ENCODE measurements at places on chromosomes 12 and 14. TPM values are rescaled to one million over a fixed set of nuclear protein-coding genes. Genes with fewer than 3 reads are reported as not detected.

Gene DHRS7
- 115 TPM for total RNA-seq

DNA sequence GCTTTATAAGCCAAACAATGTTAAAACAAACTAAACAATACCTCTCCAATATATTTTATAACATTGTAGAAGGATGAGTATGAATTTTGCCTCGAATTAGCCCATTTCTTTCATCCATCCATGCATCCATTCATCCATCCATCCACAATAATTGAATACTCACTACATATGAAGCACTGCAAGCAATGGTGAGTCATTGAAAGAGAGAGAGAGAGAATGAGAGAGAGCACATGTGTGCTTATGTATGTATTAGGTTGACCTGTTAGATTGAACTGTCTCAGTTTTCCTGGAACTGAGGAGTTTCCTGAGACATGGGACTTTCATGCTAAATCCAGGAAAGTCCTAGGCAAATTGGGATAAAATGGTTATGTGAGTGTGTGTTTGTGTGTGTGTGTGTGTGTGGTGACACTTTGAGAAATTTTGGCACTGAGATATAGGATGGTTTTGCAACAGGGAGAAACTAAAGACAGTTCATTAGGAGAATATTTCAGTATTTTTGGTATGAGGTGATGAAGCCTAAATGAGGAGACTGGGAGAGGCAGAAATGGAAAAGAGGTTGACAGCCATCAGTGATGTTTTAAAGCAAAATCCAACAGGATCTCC is 98.4 kb downstream of the C12orf75 start:
- DNase-seq: no peak

Gene RASSF9
- total RNA-seq: not detected

DNA sequence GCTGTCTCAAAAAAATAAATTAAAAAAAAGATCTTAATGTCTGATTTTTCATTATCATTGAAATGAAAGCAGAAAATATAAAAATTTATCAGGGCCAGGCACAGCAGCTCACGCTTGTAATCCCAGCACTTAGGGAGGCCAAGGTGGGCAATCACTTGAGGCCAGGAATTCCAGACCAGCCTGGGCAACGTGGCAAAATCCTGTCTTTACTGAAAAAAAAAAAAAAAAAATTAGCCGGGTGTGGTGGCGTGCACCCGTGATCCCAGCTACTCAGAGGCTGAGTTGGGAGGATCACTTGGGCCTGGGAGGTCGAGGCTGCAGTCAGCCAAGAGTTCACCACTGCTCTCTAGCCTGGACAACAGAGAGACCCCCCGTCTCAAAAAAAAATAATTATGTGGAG is 37.6 kb upstream of the CLIP1 start:
- no peak for DNase-seq

Gene MMP19
- 0.88 TPM for total RNA-seq

Gene GDF11
- total RNA-seq: 12.1 TPM

DNA sequence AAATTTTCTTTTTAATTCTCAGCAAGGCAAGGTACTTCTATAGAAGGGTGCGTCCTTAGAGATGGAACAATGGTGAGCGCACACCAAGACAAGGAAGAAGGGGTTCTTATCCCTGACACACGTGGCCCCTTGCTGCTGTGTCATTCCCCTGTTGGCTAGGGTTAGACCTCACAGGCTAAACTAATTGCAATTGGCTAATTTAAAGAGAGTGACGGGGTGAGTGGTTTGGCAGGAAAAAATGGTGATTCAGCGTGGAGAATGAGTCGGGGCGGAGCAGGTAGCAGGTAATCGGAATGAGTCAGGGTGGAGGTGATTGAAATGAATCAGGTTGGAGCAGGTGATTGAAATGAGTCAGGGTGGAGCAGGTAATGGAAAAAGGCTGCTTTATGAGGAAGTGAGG is 36.3 kb upstream of the HECTD1 start:
- DNase-seq: no peak

Gene HOXC13
- not detected for total RNA-seq

DNA sequence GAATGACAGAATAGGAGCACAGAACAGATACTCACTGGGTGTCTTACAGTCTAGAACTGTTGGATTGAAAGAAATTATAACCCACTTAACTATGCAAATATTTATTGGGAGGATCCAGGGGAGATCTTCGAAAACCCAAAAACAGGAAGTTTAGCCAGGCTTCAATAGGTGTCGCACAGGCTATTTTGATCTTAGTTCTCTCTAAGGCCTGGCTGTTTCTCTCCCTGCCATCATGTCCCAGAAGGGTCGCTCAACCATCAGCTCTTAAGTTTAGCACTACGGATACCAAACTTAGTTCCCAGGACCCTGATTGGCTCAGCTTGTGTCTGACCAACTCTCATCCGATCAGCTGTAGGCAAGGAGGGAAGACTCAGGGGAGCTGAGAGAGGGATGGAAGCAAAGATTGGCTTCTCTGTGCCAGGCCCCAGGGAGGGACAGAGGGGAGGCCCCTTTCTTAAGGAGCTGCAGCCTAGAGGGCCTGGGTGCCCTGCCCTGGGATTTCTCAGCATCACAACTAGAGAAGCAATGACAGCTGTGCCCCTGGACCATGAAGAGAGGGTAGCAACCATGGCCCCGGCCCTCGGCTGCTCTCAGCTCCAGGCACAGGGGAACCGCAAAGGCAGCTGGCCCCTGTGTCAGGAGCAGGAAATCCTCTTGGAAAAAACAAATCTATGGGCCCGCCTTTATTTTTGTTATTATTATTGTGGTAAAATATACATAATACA is 13.5 kb downstream of the PHETA1 start:
- no peak for DNase-seq

Gene AQP2
- not detected for total RNA-seq

DNA sequence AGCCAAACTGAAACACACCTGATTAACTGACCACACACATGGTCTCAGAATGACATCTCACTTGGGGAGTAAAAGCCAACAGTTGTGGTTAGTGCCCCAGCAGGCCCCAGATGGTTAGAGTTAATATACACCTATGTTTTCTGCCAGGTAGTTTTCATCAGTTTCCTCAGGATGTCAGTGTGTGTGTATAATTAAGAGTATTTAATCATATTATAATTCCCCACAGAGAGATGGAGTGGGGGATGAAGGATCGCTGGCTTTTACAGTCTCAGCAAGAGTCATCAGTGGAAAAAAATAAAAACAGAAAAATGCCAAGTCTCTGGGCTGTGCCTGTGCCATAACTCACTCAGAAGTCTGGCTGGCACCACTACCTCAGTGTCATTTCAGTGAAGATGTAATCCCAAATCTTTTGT is 412.5 kb downstream of the ZFP36L1 start:
- DNase-seq: no peak

DNA sequence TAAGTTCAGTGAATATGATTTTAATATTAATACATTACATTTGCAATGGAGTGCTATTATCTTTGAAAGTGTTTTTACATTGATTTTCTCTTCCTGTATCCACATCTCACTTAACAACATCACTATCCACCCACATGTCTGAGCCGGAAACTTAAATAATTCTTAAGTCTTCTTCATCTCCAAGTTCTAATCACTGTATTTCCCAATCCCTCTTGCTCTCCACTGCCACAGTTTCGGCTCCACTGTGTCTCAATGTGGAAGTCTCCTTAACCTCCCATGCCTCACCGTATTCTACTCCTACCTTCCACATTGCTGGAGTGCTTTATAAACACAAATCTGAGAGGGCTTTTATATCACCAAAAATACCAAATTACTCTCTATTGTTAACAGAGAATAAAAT is 25.3 kb downstream of the RTN1 start:
- DNase-seq: no peak

DNA sequence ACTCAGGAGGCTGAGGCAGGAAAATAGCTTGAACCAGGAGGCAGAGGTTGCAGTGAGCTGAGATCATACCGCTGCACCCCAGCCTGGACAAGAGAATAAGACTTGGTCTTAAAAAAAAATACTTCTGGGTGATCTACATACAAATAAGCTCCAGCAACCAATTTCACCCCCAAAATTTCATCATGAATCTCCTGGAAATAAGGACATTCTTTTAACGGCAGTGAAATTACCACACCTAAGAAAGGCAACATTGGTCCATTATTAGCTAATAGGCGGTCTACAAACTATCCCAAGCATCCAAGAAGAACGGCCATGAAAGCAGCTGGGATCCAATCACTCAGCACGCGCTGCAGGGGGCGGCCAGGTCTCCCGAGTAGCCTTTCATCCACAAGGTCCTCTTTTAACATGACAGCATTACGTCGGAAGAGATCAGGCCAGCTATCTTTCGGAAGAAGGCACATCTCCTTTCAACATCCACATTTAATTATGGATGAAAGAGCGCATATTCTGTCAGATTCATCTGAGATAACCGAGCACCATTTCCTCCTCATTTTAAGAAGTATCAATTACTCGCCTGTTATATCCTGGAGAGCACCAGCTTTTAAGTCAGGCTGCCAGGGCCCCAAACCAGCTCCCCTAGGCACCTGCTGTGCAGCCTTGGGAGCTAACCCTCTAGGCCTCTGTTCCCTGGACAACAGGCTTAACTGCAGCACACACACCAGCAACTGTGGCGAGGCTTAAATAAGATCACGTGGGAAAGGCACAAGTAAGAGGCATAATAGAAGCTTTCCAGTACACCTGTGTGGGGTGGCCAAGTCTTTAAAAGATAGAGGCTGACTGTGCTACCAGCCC is 4.2 kb downstream of the SLC15A4 start:
- DNase-seq: no peak

Gene C3AR1
- total RNA-seq: 13.0 TPM

DNA sequence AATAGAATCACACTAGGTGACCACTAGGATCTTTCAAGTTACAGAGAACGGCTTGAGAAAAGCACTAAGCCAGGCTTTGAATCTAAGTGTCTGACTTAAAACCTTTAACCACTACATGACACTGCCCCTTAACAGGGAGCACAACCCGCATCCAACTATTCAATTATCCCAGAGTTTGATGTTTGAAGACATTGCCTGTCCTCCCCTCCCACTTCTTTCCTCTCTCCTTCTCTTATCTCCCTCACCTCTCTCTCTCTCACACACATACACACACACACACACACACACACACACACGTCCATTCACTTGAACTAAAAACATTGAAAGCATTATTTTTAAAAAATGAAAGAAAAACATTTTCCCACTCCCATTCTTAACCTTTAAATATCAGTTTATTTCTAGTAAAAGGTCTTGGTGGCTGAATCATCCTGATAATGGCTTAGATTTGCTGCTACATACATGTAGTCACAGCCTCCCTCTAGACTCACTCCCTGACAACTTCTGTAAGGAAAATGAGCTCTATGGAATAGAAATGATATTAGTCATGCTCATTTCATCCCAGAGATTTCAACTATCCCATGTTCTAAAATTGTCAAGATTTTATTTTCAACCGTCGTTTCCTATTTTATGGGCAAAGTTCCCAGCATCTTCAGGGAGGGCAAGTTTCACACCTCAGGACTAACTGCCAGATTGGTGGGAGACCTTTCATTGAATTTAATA is 53.5 kb upstream of the RAP1B start:
- DNase-seq: no peak

GRCh38 chr14:74552623-74553022 is 59.1 kb downstream of the ISCA2 start:
- DNase-seq: no peak

DNA sequence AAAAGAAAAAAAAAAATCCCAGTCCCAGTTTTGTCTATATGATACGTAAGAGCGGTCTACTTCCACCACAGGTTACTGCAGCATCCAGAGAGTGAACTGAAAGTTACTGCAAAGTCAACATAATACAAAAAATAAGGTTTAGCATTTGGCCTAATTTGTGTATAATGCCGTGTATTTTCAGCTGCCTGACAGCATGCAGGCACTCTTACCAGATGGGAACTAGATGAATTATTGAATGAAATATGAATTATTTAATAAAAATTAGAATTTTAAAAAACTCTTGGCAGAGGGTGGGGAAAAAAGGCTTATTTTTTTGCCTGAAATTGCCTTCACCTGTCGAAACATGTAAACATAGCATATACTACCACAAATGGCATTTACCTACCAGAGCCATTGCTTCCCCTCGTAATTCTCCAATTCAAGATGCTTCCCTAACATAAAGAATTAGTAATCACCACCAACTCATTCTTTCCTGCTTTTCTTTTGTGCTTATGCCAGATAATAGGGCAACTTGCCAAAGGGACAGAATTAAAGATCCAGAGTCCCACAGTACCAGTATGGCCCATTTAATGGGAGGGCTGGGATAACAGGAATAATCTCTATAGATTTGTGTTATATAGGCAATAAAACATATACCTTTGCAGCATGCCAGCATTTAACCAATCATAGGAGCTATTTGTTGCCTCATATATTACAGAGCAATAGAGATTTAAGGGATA is 31.1 kb downstream of the ATF7 start:
- no peak for DNase-seq

Gene WDR89
- total RNA-seq: 10.7 TPM

DNA sequence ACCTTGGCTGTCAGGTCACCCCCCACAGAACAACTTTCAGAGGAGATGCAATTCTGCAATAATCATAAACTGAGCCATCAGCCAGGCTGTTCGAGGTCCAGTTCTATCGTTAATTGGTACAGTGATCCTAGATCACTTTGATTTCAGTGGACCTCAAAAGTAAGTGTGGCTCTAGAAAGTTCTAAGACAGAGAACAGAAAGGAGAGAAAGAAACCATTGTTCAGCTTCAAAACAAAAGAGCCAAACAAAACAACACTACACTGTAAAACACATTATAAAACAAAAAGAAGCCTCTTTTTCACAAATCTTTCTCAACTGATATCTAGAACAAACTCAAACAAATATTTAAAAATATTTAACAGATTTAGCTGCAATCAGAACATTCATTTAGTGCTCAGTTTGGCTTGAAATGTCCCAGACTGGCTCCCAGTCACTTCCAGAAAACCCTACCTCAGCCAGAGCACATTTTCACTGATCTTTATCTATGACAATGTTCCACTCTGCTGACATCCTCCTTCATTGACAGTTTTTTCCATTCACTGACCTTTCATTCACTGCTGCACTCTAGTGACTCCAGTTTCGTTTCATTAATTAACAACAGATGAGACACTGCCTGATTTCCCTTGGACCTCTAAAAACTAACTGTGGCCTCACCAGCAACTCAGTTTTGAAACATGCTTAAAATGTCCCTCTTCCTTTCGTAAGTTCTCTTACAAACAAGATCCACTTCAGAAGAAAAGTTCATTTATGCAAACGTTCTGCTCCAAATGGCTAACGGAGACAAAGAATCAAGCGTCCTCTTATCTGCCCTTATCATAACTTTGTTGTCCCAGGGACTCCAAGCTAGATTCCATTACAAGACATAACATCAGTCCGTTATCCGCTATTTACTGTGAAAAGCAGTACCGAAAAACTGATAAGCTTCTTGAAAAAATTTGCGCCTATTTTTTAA is 56.8 kb downstream of the DUSP16 start:
- peak; percentile 34 for DNase-seq

DNA sequence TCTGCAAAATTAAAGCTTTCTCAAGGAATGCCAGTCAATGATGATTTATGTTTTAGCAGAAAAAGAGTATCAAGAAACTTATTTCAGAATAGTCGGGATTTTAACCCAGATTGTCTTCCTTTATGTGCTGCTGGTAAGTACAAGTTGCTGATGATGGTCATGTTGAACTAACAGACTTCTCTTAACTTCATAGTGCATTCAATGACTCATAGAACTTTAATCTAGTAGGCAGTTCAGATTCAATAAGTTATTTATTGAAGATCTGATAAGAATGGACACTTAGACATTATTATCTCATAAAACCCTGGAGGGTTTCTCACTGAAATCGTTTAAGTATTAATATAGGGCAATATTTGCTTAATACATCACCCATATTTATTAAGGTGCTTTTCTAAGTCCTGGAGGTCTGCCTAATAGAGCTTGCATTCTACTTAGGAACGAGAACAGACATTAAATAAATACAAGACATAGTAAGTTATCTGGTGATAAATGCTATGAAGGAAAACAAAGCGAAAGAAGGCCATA is 33.8 kb downstream of the TOGARAM1 start:
- DNase-seq: no peak

Measured in natural killer cell (primary cell).